Activated CD4-positive, alpha-beta T cell treated with anti-CD3 and anti-CD28 coated beads, Interleukin-2, amount 50 U/mL, for 16 hours (primary cell): ENCODE measurements at places on chromosomes 5 and 9.

DNA sequence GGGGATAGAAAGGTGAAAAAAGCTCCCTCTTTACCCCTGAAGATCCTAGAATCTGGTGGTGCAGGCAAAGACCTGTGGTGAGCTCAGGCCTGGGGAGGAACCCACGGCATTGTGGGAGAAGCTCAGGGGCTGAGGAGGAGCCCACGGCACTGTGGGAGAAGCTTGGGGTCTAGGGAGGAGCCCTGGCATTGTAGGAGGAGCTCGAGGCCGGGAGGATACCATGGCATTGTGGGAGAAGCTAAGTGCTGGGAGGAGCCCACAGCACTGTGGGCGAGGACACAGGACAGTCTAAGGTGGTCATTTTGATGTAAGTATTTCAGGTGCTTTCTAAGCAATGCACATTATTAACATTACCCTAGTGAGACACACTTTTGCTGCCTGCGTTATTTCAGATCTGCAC is 179.7 kb downstream of the HSD17B3 start:
- DNase-seq: no peak

DNA sequence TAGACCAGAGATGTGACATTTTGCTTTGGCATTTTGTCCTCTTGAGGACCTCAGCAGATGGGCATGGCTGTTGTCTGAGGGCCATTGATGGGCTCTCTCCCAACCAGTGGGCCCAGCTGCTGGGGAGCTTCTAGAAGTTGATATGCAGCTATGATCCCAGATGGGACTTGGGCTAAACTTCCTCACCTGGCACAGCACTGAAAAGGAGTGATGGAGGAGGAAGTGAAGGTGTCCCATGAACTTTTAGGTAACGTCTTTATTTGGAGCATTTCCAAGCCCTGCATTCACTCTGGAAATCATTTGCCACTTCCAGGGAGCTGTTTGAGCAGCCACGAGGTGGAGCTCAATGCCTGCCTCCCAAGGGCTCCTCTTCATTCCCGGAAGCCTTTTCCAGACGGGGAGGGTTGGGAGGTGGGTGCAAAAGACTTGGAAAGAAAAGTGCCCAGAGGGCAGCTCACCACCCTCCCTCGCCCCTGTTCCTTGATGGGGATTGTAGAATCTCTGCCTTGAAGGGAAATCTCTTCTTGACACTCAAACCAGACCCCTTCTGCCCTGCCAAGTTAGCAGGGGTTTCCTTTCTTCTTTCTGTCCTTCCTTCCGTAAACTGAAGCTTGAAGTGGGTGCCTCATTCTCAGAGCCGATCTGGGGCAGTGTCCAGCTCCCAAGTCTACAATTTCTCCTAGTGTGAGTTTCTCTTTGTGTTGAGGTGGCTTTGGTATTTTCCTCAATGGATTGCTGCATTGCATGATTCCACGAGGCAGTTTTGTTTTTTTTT is 18.1 kb upstream of the NEUROG1 start:
- DNase-seq: no peak

- DNase-seq: no peak
Measured at GRCh38 chr5:124238350-124238749, 508.1 kb downstream of the ZNF608 start.

GRCh38 chr5:71693828-71694427 is 25.1 kb upstream of the CARTPT start:
- DNase-seq: no peak

DNA sequence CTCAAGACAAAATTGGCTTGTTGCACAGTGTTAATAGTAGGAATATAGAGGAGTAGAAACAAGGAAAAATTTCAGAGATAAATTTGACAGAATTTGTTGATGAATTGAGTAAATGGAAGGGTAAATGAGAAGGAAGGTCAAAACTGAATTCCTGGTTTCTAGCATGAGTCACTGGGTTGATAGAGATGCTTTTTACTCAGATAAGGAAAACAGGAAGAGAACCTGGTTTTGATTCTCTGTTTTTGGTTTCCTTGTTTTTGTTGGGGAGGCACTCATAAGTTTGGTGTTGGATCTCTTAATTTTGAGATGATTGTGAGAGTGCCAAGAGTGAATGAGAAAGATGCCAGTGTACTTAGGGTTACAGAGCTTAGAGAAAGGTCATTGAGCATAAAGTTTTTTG is 7.1 kb downstream of the LRRC70 start:
- DNase-seq: no peak

- no peak for DNase-seq
Measured at GRCh38 chr9:106445107-106445506, 417.9 kb upstream of the ZNF462 start.

GRCh38 chr5:129120158-129120581 is 25.6 kb downstream of the ISOC1 start:
- no peak for DNase-seq

DNA sequence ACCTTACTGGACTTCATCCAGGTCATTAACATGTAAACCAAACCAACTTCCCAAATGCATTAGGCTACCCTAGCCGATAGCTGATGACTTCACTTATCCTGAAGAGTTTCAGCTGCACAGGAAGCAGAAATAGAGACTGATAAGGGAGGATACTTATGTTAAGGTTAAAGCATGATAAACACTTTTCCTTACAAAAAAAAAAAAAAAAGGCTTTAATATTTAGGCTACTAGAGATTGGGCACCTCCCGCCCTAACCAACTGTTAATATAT is 1.6 kb upstream of the MEF2C start:
- DNase-seq: no peak

GRCh38 chr5:36691226-36691625 is 84.8 kb downstream of the SLC1A3 start:
- DNase-seq: no peak
